ENCODE measurements at places on chromosomes 2 and 18.

- no peak for DNase-seq
Observed at GRCh38 chr2:218709908-218710307, 727 bp upstream of the TTLL4 start.

DNA sequence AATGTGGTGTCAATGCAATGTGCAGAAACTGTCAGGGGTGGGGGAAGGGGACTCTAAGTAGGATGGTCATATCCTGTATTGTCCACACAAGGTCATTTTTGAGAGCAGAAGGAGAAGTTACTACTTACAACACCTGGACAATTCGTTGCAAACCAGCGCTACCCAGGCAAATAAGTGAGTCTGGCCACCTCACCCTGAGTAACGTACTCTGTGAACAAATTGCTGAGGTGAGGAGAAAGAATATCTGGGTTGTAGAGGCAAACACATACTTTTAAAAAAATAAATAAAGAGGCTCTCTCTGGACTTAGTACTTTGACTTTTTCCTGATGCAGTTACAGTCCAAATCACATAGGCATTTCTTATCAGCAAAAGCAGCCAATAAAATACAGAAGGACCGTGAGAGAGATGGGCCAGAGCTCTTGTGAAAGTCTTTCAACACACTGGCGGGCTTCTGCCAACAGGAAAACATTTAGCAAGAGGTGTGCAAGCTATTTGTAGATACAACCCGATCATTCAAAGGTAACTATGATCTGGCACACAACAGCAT is 268.2 kb upstream of the ID2 start:
- no peak for DNase-seq

- no peak for DNase-seq
Observed at GRCh38 chr2:237253046-237253702, 160.8 kb downstream of the COL6A3 start.

DNA sequence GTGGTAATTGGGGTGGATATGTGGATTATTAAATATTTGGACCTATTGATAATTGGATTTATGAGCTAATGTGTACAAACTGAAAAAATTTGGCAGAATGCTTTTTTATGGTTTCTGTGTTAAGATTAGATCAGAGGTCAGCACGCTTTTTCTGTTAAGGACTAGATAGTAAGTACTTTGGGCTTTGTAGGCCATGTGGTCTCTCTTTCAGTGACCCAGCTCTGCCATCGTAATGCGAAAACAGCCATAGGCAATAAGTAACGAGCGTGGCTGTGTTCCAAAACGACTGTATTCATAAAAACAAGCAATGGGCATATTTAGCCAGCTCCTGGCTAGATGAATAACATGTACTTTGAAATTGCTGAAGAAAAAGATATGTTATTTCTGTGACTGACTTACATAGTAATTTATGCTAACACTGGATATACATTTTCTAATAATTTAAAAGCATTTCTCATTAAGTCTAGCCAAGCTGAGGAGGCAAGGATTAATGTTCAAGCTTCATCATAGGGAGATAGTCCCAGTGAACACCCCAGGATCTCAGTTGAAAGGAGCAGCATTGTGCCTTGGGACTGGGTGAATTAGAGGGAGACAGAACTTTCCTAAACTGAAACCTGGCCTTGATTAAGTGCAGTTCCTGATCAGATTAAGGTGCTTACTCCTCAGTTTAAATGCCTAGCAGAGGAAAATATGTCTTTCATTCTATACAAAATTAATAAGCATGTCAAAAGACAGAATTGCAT is 20.0 kb downstream of the CCDC138 start:
- peak; percentile 33 for DNase-seq

- no peak for DNase-seq
Observed at GRCh38 chr18:74525741-74526140, 8.6 kb upstream of the CNDP1 start.

GRCh38 chr18:52345428-52345827 is 5.4 kb downstream of the DCC start:
- DNase-seq, result no peak

- no peak for DNase-seq
Observed at GRCh38 chr2:69646714-69647113, 3.2 kb upstream of the AAK1 start.

DNA sequence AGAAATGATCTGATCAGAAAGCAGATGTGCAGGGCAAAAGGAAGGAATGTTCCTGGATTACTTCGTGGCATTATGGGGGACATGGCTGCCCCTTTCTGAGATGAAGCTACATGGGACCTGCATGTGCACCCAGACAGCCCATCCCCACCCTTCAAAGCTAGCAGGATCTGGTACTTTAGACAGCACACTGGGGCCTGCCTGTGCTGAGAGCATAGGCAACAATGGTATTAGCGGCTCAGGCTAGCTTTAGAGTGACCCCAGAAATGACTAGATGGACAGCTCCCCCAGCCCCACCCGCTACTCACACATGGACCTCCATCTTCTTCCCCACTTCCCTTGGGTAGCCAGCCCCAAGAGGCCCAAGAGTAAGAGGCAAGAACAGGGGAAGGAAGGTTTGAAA is 61.5 kb upstream of the NFE2L2 start:
- DNase-seq, result no peak

DNA sequence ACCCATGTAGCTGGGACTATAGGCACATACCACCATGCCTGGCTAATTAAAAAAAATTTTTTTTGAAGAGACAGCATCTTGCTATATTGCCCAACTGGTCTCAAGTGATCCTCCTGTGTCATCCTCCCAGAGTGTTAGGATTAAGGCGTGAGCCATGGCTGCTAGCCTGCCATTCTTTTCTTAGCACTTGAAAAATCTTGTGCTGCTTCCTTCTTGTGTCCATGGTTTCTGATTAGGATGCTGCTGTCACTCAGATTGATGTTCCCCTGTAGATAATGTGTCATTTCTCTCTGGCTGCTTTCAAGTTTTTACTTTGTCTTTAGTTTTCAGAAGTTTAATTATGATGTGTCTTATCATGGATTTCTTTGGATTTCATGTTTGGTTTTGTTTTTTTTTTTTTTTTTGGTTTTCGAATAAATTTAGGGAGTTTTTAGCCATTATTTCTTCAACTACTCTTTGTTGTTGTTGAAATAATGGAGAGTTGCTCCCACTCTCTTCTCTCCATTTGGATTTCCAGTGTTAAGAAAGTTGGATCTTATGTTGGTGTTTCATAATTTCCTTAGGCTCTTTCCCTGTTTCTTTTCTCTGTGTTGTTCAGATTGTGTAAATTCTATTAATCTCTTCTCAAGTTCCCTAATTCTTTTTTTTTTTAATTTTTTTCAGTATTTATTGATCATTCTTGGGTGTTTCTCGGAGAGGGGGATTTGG is 2.5 kb downstream of the ATP9B start:
- DNase-seq, result no peak

- no peak for DNase-seq
Observed at GRCh38 chr2:25491003-25491696, 149.4 kb upstream of the DNMT3A start.

DNA sequence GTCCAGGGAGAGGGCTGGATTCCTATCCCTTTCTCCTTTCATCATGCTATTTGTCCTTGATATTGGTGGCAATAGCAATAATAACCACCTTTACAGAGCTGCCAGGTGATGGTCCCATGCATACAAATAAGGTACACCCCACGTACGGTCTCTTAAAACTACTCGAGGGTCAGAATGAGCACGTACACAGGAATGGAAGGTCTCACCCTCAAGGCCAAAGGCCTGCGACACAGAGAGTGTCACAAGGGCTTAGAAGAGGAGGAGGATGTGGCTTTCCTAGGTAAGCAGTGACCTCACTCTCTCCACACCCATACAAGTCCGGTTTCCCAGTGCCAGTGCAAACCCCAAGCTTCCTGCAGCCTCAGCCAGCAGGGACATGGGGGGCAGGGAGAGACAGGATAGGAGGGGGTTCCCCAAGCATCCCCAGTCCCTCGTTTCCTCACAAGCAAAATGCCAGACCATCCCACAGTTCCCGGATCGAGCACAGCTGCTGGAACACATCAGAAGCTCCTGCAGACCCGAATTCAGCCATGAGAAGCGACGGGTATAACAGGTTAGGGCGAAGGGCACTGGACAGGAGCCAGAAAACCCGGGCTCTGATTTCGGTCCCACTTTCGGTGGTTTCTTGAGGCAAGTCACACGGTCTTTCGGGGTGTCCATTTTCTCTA is 49.2 kb downstream of the PLB1 start:
- no peak for DNase-seq

DNA sequence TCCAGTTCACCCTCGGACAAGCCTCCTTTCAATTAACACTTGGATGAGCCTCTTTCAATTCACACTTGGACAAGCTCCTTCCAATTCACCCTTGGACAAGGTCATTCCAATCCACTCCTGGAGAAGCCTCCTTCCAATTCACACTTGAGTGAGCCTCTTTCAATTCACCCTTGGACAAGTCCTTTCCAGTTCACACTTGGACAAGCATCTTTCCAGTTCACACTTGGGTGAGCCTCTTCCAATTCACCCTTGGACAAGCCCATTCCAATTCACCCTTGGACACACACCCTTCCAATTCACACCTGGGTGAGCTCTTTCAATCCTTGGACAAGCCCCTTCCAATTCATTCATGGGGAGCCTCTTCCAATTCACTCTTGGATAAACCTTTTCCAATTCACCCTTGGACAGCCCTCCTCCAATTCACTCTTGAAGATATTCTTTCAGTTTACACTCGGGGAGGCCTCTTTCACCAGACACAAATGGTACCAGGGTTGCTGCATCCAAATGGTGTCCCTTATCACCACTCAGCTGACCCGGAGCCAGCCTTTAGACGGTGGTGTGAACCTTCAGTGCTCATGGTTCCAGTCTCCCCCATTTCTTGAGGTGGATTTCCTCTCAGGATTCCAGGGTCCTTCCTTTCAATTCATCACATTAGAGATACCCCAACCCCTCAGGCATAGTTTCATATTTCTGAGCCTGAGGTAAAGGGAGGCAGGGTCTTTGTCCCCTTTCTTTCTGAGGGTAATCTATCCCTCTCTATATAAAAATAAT is 183.6 kb downstream of the SH3BP4 start:
- no peak for DNase-seq

- DNase-seq, result no peak
Observed at GRCh38 chr2:127054996-127055785, 51.8 kb downstream of the BIN1 start.

- DNase-seq, result no peak
Observed at GRCh38 chr2:5453220-5454050, 238.7 kb upstream of the SOX11 start.

DNA sequence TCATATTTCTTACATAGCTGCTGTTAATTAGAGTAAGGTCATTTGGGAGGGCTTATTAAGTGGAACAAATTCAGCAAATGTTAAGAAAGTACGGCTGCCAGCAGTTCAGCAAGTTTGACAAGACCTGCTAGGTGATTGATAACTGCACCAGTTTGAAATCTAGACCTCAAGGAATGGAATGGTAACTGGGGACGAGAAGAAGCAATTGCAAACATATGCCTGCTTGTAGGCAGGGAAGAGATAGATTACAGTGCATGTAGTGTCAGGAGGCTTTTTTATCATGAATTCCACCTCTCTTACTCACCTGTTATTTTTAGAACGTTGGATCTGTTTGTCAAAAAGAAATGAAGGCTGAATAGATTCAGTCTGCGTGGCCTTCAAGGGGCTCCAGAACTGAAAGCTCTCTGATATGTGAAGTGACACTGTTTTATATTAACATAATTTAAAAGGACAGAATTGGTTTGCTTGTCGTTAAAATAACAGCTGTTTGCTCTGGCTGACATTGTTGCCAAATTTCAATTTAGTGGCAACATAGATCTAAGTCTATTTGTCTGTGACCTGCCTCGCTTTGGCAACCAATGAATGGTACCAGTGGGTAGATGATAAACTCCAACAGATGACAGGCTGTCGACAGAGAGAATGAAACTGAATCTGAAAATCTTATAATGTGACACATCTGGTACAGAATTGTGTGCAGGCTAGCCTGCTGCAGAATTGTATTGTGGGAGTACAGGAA is 199.3 kb downstream of the ZNF407 start:
- DNase-seq, result no peak

- DNase-seq, result peak; percentile 57
Observed at GRCh38 chr2:150924878-150925277, 336.8 kb downstream of the RBM43 start.

DNA sequence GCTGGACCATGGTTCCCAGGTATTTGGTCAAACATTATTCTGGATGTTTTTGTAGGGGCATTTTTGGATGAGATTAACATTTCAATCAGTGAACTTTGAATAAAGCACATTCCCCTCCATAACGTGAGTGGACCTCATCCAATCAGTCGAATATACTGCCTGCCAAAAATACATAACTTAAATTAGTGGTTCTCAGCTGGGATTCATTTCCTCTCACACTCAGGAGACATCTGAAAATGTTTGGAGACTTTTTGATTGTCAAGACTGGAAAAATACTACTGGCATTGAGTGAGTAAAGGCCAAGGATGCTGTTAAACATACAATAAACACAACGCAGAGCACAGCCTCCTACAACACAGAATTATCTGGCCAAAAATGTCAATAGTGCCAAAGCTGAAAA is 198.2 kb downstream of the MYO1B start:
- no peak for DNase-seq

All from NCI-H1417 (cell line).